SIG-M5 (cell line): ENCODE measurements at places on chromosomes 1 and 21.
A peak's percentile ranks its signal among the peaks of the same experiment; 100 is the strongest.

DNA sequence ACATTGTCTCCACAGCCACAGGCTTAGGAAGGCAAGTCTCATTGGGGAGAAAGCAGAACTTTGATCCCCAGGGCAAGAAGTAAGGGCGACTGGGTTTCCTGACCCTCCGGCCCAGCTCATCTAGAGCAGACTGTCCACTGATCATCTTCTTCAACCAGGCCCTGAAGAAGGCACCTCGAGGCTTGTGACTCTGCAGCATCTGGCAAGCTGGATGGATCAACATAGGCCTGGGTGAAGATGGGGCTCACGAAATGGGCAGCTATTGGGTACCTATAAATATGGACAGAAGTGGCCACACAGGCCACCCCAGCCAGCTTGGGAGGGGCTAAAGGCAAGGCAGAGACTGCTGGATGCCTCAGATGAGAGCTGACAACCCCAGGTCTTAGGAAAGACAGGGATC, 13.0 kb downstream of the TAL1 start:
- no peak for DNase-seq

GRCh38 chr1:154497026-154497806, 4.8 kb upstream of the TDRD10 start:
- DNase-seq: no peak

GRCh38 chr1:55346586-55346985, 131.4 kb upstream of the USP24 start:
- no peak for DNase-seq

GRCh38 chr21:43645136-43645891, 14.0 kb downstream of the HSF2BP start:
- DNase-seq: peak; percentile 80

- DNase-seq: no peak
Measured at GRCh38 chr1:151436985-151437384, 22.3 kb downstream of the POGZ start.

- DNase-seq: no peak
Measured at GRCh38 chr1:21048462-21048861, 128.2 kb downstream of the EIF4G3 start.

DNA sequence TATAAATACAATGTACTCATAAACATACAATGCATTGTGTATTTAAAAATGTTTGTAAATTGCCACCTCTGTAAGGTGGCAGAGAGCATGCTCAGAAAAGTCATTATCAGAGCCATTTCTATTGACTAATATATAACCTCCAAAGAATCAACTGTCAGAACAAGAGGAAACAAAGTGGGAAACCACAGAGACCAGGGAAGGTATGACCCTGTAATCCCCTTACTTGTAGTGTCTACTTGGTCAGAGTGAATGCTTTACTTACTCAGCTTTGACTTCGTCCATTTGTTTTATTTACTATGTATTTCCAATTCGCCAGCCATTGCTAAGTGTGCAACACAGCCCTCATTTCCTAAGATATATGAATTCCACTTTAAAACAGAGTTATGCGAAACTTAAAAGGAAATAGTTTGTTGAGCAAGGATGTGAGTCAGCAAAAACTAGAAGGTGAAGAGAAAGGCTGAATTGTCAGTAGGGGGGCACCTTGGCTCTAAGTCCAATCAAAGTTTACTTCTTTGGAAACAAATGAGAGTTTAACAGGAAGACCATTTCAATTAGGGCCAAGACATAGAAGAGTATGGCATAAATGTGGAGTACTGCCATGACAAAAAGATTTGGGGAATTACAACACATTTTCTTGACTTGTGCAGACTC, 671.7 kb upstream of the PTBP2 start:
- DNase-seq: no peak

GRCh38 chr1:113207019-113207418, 134.0 kb downstream of the LRIG2 start:
- no peak for DNase-seq

DNA sequence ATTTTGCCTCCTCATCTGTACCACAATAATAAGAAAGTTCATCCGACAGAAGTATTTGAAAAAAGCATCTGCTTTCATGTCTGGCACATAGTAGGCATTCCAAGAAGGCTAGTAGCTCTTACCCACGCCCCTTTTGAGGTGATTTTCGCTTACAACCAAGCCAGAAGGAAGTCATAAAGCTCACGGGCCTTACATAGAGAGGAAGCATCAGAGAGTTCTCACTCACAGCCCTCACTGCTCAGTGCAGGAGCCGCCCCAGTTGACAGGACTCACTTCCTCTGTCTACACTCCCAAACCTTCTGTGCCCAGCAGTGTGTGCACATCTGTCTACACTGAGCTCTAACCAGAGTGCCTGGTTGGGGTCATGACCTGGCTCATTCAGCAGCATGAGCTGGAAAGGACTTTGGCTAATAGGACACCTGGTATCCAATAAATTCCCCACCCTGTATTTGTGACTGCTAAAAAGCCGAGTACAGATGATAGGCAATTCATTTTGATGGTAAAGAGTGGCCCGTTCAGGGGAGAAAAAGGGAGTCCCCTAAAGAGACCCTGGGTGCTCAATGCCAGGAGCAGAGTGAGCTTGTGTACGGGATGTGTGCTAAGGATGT, 36.8 kb upstream of the DUSP10 start:
- no peak for DNase-seq

DNA sequence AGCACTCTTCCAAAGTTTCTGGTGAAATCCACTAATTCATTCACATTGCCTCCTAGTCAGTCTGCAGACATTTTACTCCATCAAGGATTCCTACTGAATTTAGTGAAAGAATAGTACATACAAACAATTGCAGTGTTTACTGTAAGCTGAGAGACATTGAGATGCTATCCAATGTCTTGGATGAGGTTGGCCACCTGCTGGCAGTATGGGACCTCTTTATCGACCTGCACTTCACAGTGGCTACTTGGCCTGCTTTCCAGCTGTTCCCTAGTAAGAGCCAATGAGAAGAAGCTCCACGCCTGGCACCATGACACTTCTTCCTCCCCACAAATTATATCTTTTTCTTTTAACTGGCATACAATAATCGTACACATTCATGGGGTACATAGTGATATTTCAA, 51.5 kb upstream of the LRIF1 start:
- no peak for DNase-seq

DNA sequence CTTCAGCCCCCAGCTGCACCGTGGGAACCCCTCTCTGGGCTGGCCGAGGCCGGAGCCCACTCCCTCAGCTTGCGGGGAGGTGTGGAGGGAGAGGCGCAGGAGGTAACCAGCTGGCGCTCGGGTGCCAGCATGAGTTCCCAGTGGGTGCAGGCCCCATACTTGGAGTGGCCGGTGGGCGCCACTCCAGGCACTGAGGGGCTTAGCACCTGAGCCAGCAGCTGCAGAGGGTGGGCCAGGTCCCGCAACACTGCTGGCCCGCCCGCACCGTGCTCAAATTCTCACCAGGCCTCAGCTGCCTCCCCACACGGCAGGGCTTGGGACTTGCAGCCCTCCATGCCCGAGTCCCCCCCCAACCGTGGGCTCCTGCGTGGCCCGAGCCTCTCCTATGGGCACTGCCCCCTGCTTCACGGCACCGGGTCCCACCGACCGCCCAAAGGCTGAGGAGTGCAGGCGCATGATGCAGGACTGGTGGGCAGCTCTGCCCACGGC, 47.2 kb downstream of the LRRC53 start:
- DNase-seq: no peak

DNA sequence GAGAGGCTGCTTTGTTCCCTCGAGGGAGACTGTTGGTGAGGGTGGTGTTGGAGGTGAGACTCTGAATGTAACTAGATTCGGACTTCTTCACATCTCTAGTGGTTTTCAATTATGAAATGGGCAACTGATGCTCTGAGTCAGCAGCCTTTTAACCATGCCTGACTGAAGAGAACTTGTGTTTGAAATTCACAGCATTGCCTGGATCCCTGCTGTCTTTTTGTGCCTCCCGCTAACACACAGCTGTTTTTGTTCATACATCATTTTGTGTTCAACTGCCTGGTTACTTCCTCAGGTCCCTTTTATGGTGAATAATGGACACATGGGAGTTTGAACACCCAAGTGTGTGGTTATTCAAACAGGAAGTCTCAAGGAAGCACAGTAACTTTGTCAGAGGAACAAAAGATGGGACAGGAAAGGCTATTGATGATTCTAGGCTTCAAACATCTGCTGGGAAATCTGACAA, 16.8 kb downstream of the LAMC1 start:
- peak; percentile 57 for DNase-seq

- no peak for DNase-seq
Measured at GRCh38 chr21:25837533-25838265, 102.9 kb downstream of the GABPA start.

DNA sequence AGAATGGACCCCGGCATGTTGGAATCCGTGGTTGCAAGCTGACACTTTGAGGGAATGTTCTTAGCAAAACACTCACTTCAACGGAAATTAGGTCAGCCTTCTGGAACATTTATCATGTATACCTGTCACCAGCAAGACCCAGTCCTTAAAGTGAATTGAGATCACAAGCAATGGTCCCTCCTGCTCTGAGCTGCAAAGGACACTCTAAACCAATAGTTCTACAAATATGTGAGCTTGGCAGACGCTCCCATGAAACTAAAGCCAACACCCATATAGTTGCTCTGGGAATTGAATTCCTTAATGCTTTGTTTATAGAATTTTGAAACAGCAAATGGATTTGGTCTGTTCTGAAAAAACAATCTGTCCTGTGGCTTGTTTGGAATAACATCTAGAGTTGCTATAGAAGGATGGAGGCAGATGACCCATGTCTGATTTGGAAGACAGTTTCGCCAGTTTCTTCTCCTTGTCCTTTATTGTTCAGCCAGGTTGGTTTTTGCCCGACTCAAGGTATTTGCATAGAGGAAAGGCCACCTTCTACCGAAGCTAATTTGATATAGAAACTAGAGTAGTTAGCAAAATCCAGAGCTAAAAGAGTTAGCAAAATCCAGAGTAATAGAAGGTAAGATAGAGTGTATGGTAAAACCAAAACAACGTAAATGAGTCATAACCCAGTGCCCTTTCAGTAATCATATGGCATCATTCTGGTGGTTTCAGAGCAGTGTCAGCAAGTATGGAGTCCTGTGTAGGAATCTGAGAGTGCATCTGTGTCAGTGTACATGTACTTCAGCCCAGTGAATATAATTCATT, 236.2 kb downstream of the NFIA start:
- no peak for DNase-seq

GRCh38 chr1:48047116-48047515, 49.9 kb upstream of the TRABD2B start:
- no peak for DNase-seq

DNA sequence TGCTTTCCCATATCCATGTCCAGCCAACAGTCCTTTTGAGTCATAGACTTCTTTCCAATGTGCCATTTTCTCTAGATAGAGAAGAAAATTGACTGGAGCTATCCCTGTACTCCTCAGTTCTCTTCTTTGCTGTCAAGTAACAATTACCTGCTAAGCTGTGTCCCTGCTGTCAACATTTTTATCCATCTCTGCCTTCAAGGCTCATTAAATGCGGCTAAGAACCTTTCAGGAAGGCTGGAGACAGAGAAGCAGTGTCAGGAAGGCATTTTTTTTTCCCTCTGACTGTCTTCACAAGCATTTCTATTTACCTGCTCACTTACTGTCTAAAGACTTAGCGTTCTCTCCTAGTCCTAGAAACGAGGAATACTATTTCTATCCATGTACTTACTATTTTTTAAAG, 69.1 kb downstream of the MTR start:
- DNase-seq: no peak
